ENCODE measurements at places on chromosomes 3 and 15. TPM values are rescaled to one million over a fixed set of nuclear protein-coding genes. Genes with fewer than 3 reads are reported as not detected.

DNA sequence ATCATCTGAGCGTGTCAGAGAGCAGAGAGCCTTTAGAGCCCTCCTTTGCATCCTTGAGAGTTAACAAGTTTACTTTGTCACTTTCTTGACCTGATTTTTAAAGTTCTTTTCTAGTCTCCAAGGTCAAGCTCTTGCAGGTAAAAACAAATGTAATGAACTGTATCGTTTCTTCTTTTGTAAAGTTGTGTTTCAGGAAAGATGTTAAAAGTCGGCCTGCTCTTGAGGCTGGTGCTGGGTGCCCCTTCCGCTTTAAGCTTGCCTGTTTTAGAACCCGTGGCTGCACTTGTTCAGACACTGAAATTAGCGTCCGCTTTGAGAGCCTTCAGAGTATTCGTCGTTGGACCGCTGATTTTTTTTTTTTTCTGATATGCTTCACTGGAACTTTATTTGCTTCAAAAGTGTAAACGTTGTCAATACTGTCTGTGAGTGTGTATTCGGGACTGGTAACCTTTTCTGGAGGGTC, 52.6 kb upstream of the ULK4 start:
- H3K4me3 ChIP-seq = peak overlapping the region; percentile 85
- peaks cover 12% of the 10 kb centered on the region for H3K4me1 ChIP-seq
- no peak overlapping the region for H3K27ac ChIP-seq
- DNase-seq = no peak
- H3K27me3 ChIP-seq = no peaks in the 10 kb centered on the region
- H3K36me3 ChIP-seq = no peaks in the 10 kb centered on the region

GPR171 gene
- total RNA-seq = not detected

- no peaks in the 10 kb centered on the region for H3K27me3 ChIP-seq
- peak; percentile 37 for DNase-seq
- H3K36me3 ChIP-seq = no peaks in the 10 kb centered on the region
- H3K4me3 ChIP-seq = no peak overlapping the region
- H3K4me1 ChIP-seq = peaks cover 17% of the 10 kb centered on the region
Observed at GRCh38 chr3:141291559-141292355, 60.1 kb downstream of the PXYLP1 start.

DNA sequence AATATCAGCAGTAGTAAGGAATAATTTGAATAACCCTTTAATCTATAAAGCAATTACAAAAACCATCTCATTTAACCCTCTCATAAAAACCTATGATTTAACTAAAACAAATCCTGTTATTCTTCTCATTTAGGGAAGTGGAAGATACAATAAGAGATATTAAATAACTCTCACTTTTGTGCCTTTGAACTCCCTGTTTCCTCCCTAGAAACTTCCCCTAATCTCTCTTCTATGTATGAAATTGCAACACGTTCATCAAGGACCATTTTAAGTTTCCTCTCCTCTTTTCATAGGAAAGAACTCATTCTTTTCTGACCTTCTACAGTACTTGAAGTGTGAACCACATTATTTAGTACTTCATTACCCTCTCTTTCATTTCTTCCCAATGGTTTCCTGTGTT, 18.8 kb upstream of the FAM81A start:
- H3K27me3 ChIP-seq = no peaks in the 10 kb centered on the region
- H3K4me1 ChIP-seq = no peaks in the 10 kb centered on the region
- H3K27ac ChIP-seq = no peak overlapping the region
- H3K36me3 ChIP-seq = no peaks in the 10 kb centered on the region

- H3K27me3 ChIP-seq = no peaks in the 10 kb centered on the region
- H3K4me1 ChIP-seq = peaks cover 2% of the 10 kb centered on the region
- H3K4me3 ChIP-seq = no peak overlapping the region
Observed at GRCh38 chr3:23314981-23315762, 112.0 kb downstream of the UBE2E2 start.

- H3K36me3 ChIP-seq = no peaks in the 10 kb centered on the region
- DNase-seq = no peak
- H3K27me3 ChIP-seq = no peaks in the 10 kb centered on the region
- no peak overlapping the region for H3K27ac ChIP-seq
Observed at GRCh38 chr3:24264011-24264410, 230.6 kb downstream of the THRB start.

PLCL2 gene
- 53.4 TPM for total RNA-seq

SNRPN gene
- 137 TPM for total RNA-seq

DNA sequence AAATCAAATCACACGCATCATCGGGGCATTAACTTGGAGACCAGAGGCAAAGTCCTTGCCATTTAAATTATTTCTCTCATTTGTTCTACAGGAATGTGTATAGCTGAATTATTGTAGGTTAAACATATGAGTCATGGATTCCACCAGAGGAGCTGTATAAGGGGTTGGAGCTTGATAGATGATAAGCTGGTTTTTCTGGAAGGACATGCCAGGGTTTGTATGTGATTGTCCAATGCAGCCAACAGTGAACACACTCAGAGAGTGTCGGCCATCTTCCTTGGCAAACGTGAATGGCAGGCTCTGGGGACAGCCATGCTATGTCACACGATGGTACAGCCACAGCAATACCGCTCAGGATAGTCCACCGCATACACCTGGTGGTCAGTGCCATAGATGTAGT, 25.1 kb downstream of the SSUH2 start:
- no peaks in the 10 kb centered on the region for H3K36me3 ChIP-seq
- no peak overlapping the region for H3K4me3 ChIP-seq
- H3K27me3 ChIP-seq = no peaks in the 10 kb centered on the region
- peaks cover 5% of the 10 kb centered on the region for H3K4me1 ChIP-seq
- no peak overlapping the region for H3K27ac ChIP-seq
- no peak for DNase-seq

LZTFL1 gene
- 14.3 TPM for total RNA-seq

TUSC7 gene
- not detected for total RNA-seq

ZBTB47 gene
- total RNA-seq = 37.3 TPM

GRCh38 chr3:72462595-72463011, 385.6 kb downstream of the SHQ1 start:
- H3K27ac ChIP-seq = no peak overlapping the region
- peak; percentile 38 for DNase-seq
- H3K27me3 ChIP-seq = no peaks in the 10 kb centered on the region
- H3K36me3 ChIP-seq = no peaks in the 10 kb centered on the region

- H3K36me3 ChIP-seq = no peaks in the 10 kb centered on the region
- peak overlapping the region; percentile 75 for H3K4me3 ChIP-seq
- H3K4me1 ChIP-seq = no peaks in the 10 kb centered on the region
- no peaks in the 10 kb centered on the region for H3K27me3 ChIP-seq
Observed at GRCh38 chr15:75023872-75024636, 664 bp downstream of the PPCDC start.

DNA sequence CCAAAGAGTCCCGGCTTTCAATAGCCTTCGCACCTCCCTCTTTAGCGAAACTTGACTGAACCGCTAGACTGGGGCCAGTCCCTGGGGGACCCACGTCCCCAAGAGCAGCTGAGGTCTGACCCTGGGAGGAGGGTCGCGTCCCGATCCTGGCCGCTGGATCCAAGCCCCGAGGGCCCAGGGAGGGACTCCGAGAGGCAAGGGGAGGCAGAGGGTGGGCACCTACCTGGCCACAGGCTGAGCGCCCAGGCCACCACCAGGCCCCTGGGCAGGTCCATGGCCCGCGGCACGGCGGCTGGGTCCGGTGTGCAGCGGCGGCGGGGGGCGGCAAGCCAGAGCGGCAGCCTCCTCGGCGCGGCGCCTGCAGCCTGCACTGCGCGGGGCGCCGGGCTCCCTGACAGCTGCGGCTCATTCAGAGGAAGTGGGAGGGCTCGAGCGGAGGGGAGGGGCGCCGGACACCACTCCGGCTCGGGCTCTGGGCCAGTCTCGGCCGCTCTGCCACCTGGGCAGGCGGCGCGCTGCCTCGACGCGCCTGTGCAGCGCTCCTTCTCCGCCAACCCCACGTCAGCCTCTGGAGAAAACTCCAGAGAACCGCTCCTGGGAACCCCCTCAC, at the start of gene ITGA11:
TSS of gene ITGA11 (minus strand) at position 372 of the 610 bp plus-strand sequence. CDS start at position 275, 97 bp downstream.
- peak; percentile 59 for DNase-seq
- H3K36me3 ChIP-seq = no peaks in the 10 kb centered on the region
- H3K27me3 ChIP-seq = no peaks in the 10 kb centered on the region
- no peak within 1 kb of the TSS for H3K27ac ChIP-seq
- peak within 1 kb of the TSS; percentile 51 for H3K4me3 ChIP-seq

- DNase-seq = no peak
- H3K4me3 ChIP-seq = no peak overlapping the region
- H3K36me3 ChIP-seq = no peaks in the 10 kb centered on the region
- no peak overlapping the region for H3K27ac ChIP-seq
Observed at GRCh38 chr15:77195586-77195985, 124.7 kb upstream of the TSPAN3 start.

DNA sequence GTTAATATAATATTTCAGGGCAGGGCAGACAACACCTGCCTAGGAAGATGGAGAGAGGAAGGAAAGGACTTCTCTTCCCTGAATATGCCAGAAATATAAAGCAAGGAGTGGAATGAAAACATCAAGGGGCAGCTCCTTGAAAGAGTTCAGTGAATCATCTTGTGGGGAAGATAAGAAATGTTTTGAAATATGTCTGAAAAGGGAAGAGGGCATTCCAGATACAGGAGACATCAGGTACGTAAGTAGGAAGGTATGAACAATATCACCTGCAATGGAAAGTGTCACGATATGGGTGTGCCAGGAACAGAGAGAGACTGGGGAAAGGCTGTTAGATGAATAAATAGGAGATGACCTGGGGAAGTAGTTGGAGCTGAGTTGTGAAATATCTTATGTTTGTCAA, 75.8 kb upstream of the WDR72 start:
- no peak for DNase-seq
- no peaks in the 10 kb centered on the region for H3K27me3 ChIP-seq
- no peak overlapping the region for H3K27ac ChIP-seq
- no peaks in the 10 kb centered on the region for H3K36me3 ChIP-seq

- H3K4me3 ChIP-seq = no peak overlapping the region
- no peak for DNase-seq
- H3K36me3 ChIP-seq = no peaks in the 10 kb centered on the region
Observed at GRCh38 chr3:8094415-8094814, 407.2 kb upstream of the LMCD1 start.

DNA sequence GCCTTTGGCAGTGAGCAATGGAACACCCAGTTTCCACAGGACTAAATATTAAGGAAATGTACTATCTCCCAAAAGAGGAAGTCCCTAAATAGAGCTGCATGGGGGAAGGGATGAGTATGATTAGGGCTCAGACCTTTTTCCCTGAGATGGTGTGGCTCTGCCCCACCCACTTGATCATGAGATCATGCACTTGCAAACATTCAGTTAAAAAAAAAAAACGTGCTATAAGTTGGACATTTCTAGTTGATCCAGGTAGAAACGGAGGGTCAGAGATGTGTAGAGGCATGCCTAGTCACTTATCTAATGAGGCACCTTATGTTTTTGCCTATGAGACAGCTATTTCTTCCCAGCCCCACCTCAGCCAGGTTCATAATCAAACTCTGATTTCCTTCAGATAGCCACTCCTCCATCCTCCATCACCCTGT, 24.5 kb upstream of the SSR3 start:
- no peaks in the 10 kb centered on the region for H3K27me3 ChIP-seq
- H3K36me3 ChIP-seq = no peaks in the 10 kb centered on the region
- DNase-seq = no peak
- H3K4me1 ChIP-seq = peaks cover 1% of the 10 kb centered on the region
